ENCODE measurements at places on chromosomes 7 and 10.

DNA sequence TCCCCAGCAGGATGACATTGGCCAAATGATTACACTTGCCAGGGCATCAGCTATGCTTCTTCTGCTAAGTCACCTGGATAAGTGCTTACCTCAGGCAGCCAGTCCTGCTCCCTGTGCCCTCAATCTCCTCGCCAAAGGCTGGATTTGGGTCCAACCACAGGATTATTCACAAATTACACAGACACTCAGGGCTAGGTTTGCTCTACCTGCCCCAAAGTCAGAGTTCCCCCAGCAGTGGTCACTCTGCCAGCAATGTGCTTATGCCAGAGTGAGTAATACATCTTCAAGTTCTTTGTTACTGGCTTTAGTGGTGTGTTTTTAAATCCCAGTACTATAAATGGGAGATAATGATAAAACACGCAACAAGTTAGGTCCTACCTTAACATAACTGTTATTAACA, 189.7 kb upstream of the SEMA3D start:
- no peak for DNase-seq

DNA sequence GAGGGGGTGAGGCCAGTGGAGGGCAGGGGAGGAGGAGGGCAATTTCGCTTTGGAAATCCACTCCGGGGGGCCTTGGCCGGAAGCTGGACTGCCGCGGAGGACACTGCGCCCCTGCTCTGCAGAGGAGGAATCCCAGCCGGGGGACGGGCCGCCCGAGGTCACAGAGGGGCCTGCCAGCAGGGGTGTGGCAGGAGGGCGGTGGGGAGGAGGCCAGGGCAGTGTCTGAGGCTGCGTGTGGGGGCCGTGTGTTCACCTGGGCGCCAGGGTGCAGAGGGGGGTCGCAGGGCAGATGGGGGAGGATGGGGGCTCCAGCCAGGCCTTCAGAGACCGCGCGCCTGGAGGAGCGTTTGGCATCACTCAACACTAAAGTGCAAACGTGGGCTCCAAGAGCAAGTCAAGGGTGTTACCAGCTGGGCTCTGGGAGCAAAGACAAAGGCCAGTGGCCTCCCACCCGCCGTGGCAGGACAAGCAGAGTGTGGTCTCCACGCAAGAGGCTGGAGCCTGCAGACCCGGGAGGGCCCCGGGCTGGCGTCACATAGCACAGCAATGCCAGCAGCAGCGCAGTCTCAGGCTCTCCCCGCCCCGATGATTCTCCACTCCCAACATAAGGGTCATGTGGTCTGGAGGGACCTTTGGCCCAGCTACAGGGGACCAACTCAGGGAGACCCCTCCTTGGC, 45.3 kb upstream of the DNAJB6 start:
- DNase-seq: no peak

- no peak for DNase-seq
These were observed 156.7 kb downstream of the MBL2 start for GRCh38 chr10:52615756-52616394.

- no peak for DNase-seq
These were observed 14.0 kb upstream of the PTTG1IP2 start for GRCh38 chr7:90455163-90456030.

GRCh38 chr10:66538908-66539307, 386.9 kb upstream of the LRRTM3 start:
- no peak for DNase-seq

Measured in activated effector memory CD4-positive, alpha-beta T cell treated with Interleukin-2 at 50 U/mL for 16 hours (primary cell).